HFFc6 (cell line): ENCODE measurements at places on chromosomes 3 and 15.

GRCh38 chr3:14431452-14431916, 29.1 kb downstream of the SLC6A6 start:
- DNase-seq = no peak

- no peak for DNase-seq
Observed at GRCh38 chr3:149271669-149272068, 50.0 kb upstream of the CP start.

DNA sequence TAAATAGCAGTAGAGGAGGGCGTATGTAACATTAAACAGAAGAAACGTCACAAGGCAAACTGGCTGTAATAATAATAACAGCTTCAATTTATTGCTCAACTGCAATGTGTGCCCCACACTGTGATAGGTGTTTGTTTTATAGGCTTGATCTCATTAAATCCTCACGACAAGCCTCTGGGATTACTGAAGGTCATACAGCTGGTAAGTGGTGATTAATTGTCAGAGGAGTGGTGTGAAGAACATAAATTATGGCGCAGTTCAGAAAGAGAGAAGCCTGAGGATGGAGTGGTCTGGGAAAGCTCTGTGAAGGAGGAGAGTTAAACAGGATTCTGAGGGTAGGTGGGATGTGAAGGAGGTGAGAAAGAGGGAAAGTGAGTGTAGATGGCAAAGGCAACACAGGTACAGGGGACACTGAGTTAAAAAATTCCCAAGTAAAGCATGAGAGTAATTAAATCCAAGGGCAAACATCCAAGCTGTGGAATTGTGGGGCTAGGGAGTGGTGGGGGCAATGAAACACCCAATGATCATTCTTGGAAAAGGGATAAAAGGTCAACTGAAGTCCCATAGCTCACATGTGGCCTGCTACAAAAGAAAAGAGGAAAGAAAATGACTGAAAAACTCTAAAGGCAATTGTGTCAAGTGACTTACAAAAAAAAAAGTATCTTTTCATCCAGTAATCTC, 16.5 kb upstream of the GLCE start:
- DNase-seq = no peak

- no peak for DNase-seq
Observed at GRCh38 chr3:20071175-20071574, 30.9 kb downstream of the KAT2B start.

GRCh38 chr3:25973122-25973521, 183.2 kb downstream of the OXSM start:
- no peak for DNase-seq

DNA sequence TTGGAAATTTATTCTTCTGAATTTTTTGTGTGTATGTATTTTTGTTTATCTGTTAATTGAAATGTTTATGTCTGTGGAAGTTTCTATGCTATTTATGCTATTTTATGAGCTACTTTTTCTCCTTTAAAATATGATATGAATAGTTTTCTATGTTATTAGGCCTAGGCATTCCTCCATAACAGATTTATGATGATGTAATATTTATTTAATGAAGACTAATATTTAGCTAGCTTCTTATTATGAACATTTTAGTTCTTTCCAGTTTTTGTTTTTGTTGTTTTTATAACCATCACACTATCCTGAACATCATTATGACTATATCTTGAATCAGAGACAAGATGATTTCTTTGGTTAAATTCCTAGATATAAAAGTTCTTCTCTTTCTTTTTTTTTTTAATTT, 70.7 kb downstream of the P2RY1 start:
- DNase-seq = no peak

DNA sequence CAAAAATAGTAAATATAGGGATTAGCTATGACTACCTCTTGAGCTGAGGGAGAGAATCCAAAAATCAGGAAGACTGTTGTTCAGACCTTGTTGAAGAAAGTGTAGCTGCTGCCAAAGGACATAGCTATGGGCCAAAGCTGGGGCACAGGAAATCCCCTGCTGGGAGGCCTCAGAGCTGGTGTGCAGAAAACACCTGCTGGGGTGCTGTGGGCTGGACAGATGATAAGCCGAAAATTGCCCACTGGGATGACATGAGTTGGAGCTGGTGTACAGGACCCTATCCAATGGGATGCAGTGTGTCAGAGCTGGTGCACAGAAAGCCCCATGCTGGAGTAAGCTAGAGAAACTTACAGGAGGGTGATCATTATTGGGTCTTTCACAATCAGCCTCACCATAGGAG, 121.9 kb downstream of the NEO1 start:
- no peak for DNase-seq

DNA sequence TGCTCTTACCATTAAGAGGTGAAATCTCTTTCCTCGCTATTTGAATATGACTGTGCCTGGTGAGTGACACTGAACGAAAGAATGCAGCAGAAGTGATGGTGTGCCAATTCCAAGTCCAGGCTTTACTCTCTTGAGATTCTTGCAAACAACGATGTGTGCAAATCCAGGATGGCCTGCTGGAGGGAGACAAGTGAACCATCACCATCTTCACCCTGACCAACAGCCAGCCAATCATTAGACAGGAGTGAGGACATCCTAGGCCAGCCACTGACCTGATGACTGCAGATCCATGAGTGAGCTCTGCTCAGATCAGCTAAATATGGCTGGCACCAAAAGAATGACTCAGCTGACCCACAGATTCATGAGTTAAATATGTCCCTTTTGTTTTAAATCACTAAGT, 878.0 kb downstream of the PDCD6IP start:
- no peak for DNase-seq
